ENCODE measurements at places on chromosomes 3 and 15.

- DNase-seq: peak; percentile 20
Measured at GRCh38 chr3:61090389-61091169, 160.7 kb downstream of the FHIT start.

DNA sequence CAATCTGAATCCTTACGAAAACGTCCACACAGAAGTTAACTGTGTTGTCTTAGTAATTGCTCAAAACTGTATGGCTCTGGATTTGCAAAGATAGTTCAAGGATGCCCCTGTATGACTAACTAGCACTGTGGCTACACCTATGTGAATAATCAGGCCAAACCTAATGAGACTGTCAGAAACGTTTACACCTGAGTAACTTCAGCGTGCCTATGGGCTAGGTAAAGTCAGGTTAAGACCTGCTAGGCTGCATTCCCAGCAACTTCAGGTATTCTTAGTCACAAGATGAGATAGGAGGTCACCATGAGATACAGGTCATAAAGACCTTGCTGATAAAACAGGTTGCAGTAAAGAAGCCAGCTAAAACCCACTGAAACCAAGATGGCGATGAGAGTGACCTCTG is 87.8 kb upstream of the PLXND1 start:
- no peak for DNase-seq

DNA sequence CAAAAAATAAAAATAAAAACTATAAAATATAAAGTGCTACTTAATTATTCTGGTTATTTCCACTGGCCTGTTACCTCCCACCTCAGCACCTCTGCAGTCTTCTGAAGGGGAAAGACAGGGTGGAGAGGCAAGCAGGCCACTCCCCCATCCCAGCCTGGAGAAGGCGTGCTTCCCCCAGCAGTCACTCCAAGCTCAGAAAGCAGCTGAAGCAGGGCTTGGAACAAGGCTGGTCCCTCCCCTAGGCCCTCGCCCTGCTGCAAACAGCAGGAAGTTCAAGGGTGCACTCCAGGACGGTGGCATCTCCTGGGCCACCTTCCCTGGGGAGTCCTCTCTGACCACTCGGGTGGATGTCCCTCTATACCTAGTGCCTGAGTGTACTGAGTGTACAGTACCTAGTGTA is 21.4 kb downstream of the CACNA2D2 start:
- DNase-seq: no peak

DNA sequence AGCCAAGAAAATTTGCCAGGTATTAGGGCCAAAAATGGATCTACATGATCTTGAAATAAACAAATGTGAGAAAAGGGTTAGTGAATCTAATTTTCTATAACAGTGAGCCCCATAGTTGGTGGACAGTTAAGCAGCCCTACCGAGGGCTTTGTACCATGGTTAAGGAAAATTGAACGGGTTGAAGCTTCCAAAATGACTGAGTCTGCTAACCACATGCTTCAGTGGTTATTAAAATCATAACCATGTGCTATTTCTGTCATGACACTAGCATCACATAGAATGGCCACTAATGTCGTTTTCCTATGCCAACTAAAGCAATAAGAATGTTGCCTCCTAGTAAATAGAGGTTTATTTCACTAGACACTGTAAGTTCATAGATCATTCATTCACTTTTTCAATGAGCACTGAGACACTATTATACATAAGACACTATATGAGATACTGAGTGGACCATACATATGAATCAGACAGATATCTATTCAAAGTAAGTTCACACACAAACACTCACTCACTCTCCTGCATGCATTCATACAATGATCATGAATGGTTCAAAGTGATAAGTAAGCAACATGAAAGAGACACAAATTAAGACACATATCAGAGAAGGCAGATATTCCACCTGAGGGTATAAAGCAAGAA is 4.3 kb downstream of the SST start:
- DNase-seq: no peak

- DNase-seq: no peak
Measured at GRCh38 chr3:120428924-120429323, 21.9 kb downstream of the FSTL1 start.

All from hematopoietic multipotent progenitor cell treated with erythropoietin and hydrocortisone succinate and interleukin-3 and kit ligand, for 4 days (in vitro differentiated cells).